ENCODE measurements at places on chromosomes 3 and 15.

- DNase-seq = no peak
Measured at GRCh38 chr15:97679106-97679688, 281.3 kb upstream of the ARRDC4 start.

- DNase-seq = no peak
Measured at GRCh38 chr3:10330319-10330718, 9.4 kb upstream of the SEC13 start.

DNA sequence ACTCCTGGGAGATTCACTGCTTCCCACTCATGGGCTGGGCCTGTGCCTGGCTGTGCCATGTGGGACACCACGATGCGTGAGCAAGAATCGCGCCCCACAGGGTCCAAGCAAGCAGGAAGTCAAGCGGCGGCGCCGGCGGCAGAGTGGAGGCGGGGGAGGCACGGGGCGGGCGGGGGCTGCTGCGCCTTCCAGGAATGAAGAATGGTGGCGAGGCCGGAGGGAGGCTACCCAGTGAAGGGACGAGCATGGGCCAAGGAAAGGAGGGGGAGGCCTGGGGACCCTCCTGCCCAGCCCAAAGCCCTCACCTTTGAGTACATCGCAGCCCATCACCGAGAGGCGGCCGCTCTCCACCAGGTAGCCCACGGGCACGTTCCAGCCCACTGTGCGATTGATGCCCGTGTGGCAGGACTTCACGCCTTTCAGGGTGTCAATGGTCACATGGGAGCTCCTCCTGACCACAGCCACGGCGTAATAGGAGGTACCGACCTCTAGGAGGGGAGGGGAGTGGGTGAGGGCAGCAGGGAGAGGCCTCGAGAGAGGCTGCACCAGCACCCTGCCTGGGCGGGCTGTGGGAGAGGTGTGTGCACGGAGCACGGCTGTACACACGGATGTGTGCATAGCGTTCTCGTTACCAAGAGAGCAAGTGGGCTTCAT is 5.5 kb downstream of the MELTF start:
- no peak for DNase-seq

DNA sequence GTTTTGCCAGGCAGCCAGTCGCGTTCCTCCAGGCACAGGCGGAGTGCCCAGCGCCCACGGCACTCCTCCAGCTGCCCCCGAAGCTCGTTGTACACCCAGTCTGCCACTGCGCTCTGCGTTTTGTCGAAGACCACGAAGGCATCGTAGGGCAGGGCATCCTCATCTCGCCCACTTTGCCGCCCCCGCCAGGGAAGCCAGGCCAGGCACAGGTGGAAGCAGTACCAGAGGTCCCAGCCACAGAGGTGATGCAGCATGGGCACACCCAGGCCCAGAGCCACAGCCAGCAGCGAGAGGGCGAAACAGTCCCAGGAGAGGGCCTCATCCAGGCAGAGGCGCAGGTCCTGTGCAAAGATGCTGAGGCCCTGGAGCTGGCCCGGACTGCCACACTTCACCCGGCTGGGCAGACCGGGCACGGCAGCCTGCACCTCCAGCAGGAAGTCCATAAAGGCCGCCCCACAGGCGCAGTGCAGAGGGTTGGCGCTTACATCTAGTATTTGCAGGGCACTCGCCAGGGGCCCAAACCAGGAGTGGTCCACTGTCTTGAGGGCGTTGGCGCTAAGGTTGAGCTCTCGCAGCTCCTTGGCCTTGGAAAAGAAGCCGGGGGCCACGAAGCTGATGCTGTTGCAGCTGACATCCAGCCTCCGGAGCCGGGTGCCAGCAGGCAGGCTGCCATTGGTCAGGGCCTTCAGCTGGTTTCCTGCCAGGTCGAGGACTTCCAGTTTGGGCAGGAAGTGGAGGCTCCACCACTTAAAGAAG is 3.7 kb downstream of the TLR9 start:
- DNase-seq = peak; percentile 81

- no peak for DNase-seq
Measured at GRCh38 chr3:11591391-11592282, 52.1 kb downstream of the VGLL4 start.

- DNase-seq = no peak
Measured at GRCh38 chr15:69194025-69194827, 33.8 kb downstream of the GLCE start.

GRCh38 chr3:113606539-113607218 is 74.3 kb downstream of the SIDT1 start:
- peak; percentile 52 for DNase-seq

- no peak for DNase-seq
Measured at GRCh38 chr3:146975032-146975431, 369.9 kb upstream of the PLSCR5 start.

DNA sequence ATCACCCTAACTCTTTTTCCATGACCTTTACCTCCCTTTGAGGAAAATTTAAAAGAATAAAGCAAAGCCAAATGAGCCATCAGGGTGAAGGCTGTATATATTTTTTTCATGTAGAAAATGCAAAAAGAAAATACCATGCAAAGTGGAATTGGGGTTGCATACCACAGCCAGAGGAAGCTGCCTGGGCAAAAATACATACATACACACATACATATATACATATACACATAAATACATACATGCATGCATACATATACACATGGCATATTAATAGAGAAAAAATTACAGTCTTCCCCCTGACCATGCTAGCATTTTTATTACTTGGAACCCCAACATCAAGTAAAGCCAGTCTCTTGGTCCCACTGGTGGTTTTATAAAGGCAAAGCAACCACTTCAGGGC is 63.7 kb upstream of the TMCO5A start:
- no peak for DNase-seq

DNA sequence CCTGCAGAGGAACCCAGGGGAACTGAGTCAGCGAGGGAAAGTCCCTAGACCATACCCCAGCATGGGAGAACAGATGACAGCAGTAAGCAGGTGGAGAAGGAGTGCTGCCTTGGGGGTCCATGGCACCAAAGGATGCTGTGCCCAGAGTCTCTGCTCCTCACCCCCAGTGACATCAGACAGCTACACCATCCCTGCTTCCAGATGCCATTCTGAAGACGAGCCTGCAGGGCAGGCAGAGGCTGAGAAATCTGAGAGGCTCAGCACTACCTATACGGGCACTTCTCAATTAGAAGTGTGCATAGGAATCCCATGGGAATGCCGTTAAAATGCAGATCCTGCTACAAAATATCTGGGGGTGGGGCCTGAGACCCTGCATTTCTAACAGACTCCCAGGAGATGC is 211.3 kb upstream of the NSMCE3 start:
- DNase-seq = no peak

GRCh38 chr15:94582368-94582767 is 351.0 kb downstream of the MCTP2 start:
- DNase-seq = peak; percentile 9

DNA sequence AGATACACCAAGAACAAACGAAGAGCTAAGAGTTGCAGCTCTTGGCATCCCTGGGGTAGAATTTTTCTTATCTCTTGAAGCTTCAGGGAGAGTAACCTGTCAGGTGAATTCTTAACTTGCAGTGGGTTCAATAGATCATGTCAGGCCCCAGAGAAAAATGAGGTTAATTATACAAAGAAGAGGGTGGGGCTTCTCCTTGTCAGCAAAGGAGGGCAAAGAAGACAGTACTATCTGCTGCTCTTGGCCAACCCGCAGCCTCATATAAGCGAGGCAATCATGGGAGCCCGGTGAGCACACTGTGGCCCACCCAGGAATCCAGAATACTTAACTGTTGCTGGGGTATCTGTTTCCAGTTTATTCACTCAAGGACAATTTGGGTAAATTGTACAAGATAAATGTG is 110.2 kb downstream of the SEMA5B start:
- DNase-seq = no peak

- no peak for DNase-seq
Measured at GRCh38 chr3:192825216-192825615, 92.4 kb downstream of the MB21D2 start.

DNA sequence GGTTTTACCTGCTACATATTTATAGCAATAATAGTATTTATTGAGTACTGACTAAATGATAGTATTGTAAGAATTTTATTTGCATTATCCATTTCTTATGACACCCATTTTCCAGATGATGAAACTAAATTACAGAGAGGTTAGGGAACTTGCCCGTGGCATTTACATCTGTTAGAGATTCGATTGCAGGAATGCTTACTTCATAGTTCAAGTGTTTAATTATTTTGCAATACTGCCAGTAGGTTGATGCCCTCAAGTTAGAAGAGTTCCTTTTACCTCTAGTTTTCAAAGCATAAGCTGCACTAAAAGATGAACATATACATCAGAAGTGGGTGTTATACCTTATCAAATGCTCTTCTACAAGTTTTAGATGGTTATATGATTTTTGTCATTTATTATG is 362.8 kb upstream of the RGMA start:
- no peak for DNase-seq

- DNase-seq = no peak
Measured at GRCh38 chr3:67045711-67046465, 47.8 kb downstream of the KBTBD8 start.

DNA sequence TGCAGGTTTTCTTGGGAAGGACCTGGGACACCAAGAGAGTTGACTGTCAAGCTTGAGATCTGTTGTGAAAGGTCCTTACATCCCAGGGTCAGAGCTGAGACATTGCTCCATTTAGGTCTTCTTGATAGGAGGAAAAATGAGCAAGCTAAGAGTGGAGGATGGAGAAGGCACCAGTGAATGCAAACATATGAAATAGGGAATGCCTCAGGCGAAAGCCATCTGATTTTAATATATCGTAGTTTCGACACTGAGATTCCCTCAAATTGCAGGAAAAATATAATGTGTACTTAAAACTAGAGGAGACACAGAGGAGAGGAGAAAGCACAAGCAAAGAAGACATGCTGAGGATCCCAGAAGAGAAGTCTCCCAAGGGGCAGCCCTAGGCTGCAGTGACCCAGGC is 85.5 kb downstream of the TM4SF4 start:
- DNase-seq = no peak

GRCh38 chr15:47294765-47295259 is 422.5 kb upstream of the SEMA6D start:
- no peak for DNase-seq

- no peak for DNase-seq
Measured at GRCh38 chr3:177367788-177368187, 170.5 kb upstream of the TBL1XR1 start.

DNA sequence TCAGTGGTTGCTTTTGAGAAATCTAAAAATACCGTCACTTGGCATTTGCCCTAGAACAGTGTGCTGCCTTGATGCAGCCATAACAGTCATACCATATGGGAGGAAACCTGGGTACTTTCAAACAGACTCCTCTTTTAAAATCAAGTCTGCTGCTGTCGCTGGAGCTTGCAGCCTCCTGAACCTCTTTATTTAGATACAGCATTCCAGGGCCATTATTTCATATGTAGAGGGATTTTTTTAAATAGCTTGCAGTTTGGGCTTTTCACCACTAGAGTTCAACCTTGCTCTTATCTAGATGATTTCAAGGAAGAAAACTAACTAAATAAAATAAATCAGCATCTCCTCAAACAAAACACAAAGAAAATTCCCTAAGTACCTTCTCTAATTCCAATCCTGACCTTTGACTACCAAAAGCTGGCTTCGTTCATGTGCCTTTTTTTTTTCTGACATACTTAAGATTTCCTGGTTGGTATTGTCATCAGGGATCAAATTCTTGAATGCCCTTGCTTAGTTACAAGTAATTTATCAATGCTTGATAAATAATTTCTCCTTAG is 111.6 kb downstream of the KBTBD8 start:
- DNase-seq = no peak

All from CD4-positive, alpha-beta T cell treated with Interleukin-17A for 4 hours (primary cell).